ENCODE measurements at places on chromosomes 4 and X.
A peak's percentile ranks its signal among the peaks of the same experiment; 100 is the strongest.

DNA sequence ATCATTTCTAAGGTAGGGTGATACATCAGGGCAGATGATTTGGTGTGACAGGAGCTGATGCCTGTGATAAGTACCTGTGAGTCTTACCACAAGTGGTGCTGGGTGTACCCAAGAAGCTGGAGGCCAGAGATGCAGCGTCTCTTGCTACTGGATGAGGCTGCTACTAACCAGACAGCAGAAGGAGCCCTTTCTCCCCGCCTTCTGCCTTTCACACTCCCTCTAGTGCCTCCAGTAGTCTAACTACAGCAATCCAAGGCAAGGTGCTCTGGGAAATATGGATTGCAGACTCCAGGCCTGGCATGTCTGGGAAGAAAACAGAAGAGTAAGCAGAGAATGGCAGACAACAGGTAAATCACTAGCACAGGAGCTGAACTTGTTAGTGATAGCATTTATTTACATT is 470.8 kb downstream of the NKX6-1 start:
- DNase-seq, result no peak

DNA sequence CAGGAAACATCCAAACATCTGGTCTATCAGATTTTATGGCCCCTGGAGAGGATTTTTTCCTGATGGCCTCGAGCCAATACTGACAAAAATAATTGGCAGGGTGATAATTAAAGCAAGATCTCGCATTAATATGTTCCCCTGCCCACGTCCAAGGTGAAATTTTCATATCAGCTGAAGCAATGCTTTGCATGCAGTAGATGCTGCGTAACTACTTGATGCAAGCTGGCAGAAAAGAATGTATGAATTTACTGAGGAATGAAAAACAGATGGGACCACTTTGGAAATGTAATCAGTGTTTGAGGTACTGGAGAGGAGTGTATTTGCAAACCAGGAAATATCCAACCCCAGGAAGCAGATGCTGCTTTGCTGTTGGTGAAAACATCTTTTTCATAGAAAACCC is 36.8 kb upstream of the REST start:
- peak; percentile 31 for DNase-seq

DNA sequence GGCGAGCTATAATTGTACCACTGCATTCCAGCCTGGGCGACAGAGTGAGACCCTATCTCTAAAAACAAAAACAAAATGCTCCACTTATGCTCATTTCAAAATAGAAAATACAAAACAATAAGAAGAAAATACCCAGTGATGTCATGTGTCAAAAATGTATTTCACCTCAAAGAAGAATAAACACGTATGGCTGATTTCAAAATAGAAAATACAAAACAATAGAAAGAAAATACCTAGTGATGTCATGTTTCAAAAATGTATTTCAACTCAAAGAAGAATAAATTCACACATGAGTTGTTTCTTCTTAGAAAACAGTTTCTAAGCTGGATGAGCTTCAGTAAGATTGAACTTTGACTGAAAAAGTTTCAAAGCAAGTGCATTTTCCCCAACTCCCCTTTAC is 20.3 kb upstream of the PDCL2 start:
- no peak for DNase-seq

- no peak for DNase-seq
Measured at GRCh38 chr4:151667666-151668065, 93.1 kb downstream of the GATB start.

DNA sequence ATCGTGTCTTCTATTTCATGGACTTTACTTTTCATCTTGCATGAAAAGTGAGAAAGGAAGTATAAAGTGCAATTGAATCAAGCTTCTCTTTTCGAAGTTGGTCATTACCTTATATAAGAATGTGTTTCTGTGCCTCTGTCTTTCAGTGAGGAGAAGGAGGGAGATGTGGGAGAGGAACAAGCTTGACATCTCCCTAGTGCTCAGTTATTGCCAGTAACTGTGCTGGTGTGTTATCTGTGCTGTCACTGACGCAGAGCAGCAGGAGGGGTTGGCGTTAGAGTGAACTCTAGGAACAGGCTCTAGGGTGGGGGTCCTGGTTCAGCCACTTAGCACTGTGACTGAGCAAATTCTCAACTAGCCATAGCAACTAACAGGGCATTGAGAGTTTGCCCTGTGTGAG is 34.0 kb upstream of the TBC1D9 start:
- no peak for DNase-seq

- DNase-seq, result no peak
Measured at GRCh38 chrX:49812177-49812576, 16.9 kb upstream of the PAGE4 start.

DNA sequence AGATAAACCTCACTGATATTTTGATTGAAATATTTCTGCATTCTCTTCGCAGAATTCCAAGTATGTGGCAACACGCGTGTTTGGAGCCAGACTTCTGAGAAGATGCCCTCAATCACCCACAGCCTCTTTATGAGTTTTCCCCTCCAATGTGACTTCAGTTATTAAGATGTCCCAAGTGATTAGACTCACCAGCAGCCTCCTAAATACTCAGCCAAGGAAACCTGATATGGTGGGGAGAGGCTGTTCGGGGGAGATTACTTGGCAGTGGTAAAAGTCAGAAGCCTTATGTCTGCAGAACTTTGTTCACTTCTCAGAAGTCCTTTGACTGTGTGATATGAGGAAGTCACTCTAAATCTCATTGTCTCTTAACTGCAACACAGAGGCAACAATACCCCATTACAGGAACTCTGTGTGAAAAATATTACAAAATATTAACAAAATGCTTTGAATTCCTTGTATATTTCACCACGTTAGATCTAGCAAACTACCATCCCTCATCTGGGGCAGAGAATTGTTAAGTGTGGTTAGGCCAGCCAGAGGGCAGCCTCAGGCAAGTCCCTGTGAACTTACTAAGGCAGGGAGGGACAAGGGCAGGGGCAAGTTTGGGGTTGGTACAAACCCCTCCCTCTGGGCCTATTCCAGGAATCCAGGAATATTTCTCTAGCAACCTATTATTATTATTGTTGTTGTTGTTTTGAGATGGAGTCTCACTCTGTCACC is 151.4 kb upstream of the USP9X start:
- peak; percentile 78 for DNase-seq

GRCh38 chr4:5387457-5387856 is 320.9 kb downstream of the EVC2 start:
- DNase-seq, result no peak

DNA sequence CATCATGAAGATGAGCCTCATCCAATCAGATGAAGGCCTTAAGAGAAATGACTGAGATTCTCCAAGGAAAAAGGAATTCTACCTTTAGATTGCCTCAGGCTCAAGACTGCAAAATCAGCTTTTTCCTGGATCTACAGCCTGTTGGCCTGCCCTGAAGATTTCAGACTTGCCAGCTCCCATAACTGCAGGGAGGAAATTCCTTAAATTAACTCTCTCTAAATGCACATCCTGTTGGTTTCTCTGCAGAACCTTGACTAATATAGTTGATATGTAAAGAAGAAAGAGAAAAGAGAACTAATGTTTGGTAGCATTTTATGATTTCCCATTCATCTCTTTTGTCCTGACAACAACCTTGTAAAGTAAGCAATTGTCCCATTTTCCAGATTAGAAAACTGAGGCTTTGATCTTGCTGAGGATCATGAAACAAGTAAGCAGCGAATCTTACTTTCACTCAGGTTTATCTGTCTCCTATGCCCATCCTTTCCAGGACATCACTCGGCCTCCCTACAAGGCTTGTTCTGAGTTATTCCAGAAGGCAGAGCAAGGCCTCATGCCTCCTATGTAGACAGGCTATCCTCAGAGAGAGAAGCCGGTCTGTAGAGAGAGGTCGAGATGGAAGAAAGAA is 115.0 kb upstream of the LDB2 start:
- DNase-seq, result peak; percentile 82

DNA sequence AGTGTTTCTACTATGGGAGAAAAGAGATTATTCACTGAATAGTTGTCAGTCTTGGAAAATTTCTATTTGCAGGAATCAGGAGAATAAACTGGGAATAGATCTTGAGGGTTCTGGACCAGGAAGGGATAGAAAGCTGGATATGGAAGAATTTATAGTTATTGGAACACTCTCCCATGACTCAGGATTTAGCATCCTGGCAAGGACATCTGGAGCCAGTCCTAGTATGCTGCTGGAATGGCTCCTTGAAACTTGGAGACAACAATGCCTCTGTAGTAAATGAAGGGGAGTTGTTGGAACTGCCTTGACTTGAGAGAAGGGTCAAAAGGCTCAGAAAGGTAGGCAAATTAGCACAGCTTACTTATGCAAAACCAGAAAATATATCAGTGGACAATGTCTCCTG is 23.5 kb upstream of the THOC2 start:
- DNase-seq, result no peak

- no peak for DNase-seq
Measured at GRCh38 chrX:94204524-94204923, 530.5 kb downstream of the FAM133A start.

- no peak for DNase-seq
Measured at GRCh38 chr4:101954975-101955678, 164.6 kb downstream of the BANK1 start.

DNA sequence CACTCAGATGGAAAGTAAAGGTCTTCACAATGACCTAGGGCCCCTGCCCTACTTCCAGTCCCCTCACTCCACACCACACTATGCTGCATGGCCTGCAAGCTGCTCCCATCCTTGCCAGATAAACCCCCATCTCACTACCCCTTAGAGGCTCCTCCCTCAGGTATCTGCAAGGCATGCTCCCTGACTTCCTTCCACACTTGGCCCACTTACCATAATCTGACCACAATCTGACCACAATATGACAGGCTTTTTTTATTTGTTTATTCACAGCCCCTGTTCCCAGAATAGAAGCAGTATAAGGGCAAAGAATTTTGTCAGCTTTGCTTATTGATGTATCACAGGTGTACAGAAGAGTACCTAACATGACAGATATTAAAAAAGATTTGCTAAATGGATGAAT is 124.7 kb downstream of the CAMK2D start:
- peak; percentile 69 for DNase-seq

GRCh38 chr4:159446266-159446976 is 343.5 kb downstream of the RAPGEF2 start:
- DNase-seq, result peak; percentile 81

DNA sequence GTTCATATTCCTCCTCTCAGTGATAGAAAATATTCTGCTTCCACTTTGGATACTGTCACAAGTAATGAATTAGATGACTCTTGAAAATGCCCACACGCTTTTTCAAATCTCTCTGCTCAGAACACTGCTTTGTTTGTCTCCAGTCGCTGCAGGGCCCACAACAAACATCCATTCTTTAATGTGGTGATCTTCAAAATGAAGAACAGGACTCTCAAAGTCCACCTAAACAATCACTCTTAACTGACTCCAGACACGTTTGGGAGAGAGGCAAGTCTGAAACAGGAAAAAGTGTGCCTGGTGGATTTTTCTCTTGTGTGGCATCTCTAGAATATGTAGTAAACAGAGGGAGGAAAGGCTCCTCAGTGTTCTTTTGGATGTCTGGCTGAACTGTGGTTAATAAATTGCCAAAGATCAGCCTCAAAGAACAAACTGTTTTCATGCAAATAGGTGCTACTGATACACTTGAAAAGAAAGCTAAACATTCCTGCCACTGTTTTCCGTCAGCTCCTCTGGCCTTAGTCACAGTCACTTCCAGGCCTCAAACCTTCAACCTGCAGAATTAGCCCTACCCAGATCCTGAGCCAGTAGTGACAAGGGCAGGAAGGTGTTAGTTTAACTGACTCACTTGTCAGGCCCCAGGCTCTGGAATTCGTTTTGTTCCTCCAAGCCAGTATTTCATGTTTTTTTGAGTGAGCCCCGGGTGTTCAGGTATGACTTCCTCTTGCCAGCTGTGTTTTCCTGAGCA is 259.6 kb upstream of the GPC4 start:
- DNase-seq, result no peak

- DNase-seq, result peak; percentile 17
Measured at GRCh38 chrX:125205918-125206665, 113.6 kb upstream of the TEX13C start.

GRCh38 chrX:29225670-29226069 is 638.4 kb downstream of the IL1RAPL1 start:
- no peak for DNase-seq

DNA sequence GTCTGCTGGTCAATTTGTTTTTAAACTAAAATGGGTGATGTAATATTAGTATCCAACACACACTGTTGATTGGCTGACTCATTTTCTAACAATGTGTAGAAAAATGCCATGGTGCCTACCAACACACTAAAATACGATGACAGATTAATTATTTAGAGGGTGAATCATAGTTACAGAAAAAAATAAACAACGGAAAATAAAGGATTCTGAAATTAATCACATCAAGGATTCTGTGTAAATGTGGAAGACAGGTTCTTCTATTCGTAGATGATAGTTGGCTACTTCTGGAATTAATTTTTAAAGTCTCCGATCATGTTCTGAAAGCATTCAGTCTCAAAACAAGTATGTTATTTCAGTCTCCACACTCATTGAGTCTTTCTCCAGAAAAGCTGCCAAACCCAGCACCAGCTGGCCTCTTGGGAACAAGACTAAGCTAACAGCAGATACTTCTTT is 8.2 kb upstream of the IQCM start:
- peak; percentile 89 for DNase-seq

DNA sequence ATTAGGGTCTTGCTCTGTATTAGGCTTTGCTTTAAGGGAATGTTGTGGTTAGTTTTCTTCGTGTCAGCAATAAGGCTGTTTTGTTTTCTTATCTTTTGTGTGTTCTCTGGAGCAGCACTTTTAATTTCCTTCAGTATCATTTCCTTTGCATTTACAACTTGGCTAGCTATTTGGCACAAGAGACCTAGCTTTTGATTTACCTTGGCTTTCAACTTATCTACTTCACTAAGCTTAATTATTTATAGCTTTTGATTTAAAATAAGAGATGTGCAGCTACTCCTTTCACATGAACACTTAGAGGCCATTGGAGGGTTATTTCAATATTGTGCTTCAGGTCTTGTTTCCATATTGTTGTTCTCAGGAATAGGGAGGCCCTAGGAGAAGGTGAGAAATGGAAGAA is 68.2 kb downstream of the FAT4 start:
- no peak for DNase-seq

DNA sequence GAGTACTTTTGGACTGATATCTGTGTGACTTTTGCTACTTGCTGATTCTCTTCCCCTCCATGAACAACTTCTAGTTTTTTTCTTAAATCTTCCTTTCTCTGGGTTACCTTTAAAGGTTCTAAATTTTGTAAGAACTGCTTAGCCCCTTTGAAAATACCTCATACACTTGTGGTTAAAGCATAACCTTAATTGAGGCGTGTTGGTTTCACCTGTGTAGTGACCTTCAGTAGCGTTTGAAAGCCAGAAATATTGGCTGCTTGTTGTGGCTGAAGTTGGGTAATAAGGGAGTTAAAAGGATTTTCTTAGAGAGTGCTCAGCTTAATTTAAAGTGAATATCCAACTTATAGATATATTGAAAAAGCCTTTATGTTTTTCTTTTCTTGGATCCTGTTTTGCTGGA is 32.0 kb downstream of the MAGEC1 start:
- no peak for DNase-seq

DNA sequence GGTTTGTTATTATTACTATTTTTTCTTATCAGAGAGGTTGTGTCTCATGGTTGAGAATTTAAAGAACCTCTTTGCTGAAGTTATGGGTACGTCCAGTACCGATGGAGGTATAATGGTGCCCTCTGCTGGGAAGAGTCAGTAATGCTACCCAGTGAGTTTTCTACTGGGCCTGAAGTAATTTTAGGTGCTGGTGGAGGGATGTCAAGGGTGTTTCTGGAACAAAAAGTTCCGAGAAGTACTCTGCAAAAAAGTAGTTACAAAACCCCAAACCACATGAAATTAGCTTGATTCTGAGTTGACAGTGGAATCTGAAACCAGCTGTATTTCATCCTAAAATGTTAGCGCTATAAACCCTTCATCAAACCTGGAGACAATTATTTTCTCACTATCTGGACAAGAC is 102.5 kb upstream of the MID1 start:
- DNase-seq, result peak; percentile 37
